ENCODE measurements at places on chromosomes 1 and 21.
A peak's percentile ranks its signal among the peaks of the same experiment; 100 is the strongest.

GRCh38 chr1:94553323-94553730 is 11.8 kb upstream of the F3 start:
- DNase-seq = no peak

DNA sequence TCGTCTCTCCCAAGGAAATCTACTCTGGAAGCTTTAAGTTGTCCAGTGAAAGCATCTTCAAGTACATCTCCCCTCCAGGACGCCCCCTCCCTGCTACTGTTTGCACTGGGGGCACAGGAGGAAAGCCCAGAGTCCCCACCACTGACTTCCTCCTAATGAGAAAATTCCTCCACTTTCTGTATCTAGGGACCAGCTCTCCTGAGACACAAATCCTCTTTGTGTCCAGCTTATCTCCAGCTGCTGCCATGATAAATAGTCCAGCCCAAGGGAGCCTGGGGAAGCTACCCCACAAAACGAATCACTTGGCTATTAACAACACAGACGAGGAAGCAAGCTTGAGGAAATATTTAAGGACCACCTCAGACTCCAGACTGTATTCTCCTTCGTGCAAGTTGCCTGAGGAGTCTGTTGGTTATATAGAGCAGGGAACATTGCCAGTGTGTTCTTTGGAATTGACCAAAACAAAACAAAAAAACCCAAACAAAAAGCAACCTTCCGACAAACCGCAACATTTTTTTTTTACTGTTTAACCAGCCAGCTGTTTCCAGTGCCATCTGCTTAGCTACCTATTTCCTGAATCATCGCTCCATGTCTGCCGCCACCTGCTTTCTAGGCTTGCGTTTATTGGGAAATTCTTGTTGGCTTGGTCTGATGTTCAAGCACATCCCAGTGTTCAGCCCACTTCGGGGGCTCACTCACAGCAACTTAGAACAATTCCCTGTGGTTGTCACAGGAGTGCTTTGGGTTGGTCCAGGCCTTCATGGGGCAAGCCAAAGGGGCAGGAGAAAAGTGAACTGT is 7.7 kb downstream of the C1orf226 start:
- DNase-seq = peak; percentile 78

GRCh38 chr1:218299416-218299815 is 14.3 kb downstream of the RRP15 start:
- DNase-seq = peak; percentile 75

- no peak for DNase-seq
These were observed 543 bp downstream of the TMEM9 start for GRCh38 chr1:201153474-201154388.

DNA sequence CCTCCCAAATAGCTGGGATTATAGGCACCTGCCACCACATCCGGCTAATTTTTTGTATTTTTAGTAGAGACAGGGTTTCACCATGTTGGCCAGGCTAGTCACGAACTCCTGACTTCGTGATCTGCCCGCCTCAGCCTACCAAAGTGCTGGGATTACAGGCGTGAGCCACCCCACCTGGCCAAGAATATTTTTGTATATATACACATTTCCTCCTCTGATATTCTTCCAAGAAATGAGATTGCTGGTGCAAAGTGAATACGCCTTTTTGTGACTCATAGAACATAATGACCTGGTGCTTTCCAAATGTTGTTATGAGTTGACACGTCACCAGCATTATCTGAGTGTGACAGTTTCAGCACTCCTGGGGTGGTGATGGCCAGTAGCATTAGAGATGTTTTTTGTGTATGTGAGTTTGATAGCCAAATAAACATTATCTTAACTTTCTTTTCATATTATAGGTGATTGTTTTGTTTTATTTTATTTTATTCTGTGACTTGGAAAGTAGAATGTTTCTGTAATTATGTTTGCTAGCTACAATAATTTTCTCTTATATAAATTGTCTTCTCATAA is 54.9 kb downstream of the KCNK1 start:
- DNase-seq = peak; percentile 56

DNA sequence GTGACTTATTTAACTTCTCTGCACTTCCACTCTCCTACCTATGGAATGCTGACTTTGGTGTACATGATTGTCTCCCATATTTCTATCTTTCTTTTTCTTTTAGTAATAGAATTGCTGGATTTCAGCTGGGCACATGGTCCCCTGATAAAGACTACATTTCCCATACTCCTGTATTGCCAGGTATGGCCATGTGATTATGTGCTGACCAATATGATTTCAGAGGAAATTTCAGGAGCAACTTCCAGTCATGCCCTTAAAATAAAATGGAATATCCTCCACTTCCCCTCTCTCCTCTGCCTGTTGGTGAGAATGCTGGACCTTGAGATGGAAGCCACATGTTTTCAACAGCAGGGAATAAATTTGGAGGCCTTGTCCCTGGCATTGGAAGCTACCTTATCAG is 130.7 kb upstream of the IGSF21 start:
- no peak for DNase-seq

GRCh38 chr1:156669794-156670193 is 7.4 kb downstream of the NES start:
- no peak for DNase-seq

GRCh38 chr1:44827197-44828002 is 15.7 kb downstream of the PTCH2 start:
- DNase-seq = no peak

- no peak for DNase-seq
These were observed 346.8 kb downstream of the RRAGC start for GRCh38 chr1:38512789-38513188.

DNA sequence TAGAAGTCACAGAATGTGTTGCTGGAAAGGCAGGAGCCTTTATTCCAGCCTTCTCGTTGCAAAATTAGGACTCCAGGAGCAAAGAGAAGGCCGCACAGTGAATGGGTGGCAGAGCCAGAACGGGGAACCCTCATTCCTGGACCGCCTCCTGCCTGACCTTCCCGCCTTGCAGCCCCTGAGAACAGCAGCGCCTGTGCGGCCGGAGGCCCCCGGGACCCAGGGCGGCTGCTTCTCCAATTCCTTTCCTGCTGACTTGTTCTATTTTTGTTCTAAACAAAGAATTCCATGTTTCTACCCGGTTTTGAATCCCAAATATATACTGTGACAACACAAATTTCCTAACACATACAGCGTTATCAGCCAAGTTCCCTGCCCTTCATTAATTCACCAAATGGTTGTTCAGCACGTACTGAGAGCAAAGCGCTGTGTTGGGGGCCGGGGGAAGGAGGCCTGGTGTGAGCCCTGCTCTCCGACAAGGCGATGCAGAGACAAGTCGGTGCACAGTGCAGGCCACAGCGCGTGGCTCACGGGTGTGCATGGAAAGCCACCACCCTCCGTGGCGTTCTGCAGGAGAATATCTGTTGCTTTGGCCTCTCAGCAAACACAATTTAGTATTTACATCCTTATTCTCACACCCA is 31.9 kb upstream of the COL6A2 start:
- no peak for DNase-seq

DNA sequence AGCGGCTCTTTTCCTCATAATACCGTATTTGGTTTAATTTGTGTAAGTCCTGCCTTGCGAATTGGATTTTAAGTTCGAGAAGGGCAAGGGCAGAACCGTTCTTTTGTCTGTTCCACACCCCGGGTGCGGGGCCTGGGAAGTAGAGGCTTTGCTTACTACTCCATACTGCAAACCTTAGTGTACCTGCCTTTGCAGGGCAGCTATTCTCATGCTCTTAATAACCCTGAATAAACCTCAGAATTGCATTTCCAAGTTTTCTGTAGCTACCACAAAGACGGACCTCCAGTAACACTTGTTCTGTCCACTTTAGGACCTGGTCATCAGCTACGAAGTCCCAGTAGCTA is 657 bp upstream of the HNRNPU start:
- no peak for DNase-seq

GRCh38 chr1:7942214-7942921 is 1.7 kb upstream of the TNFRSF9 start:
- peak; percentile 48 for DNase-seq

GRCh38 chr21:38208118-38208517 is 48.7 kb upstream of the KCNJ15 start:
- DNase-seq = no peak

- DNase-seq = no peak
These were observed 41.4 kb downstream of the RGS5 start for GRCh38 chr1:163161337-163161736.

DNA sequence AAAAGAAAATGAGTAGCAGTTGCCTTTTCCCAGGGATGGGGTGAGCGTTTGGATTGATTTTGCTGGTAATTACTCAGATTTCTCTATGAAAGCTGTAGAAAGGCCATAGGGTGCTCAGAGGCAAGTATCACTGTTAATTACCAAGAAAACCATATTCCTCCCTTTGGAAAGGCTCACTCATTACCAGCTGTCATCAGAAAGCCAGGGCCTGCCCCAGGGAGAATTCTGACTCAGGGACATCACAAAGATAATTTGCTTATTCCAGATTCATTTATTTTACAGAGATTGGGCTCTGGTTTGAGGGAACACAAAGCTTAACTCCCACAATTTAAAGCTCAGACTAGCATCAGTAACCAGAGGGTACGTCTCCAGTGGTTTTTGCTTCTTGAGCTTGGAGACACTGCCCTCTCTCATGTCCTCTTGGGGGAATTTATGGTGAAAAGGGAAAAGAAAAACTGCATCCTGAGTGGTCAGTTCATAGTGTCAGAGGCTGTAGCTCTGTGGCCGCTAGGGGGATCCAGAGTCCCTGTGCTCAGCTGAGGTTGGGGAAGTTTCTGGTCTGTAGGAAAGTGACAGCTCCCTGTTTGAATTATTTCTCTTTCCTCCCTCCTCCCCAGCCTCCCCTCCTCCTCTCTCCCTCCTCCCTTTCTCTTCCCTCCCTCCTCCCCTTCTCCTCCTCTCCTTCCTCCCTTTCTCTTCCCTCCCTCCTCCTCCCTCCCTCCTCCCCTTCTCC is 204.3 kb downstream of the KCNJ6 start:
- peak; percentile 85 for DNase-seq

GRCh38 chr1:205792961-205793673 is 17.8 kb upstream of the RAB29 start:
- no peak for DNase-seq

- DNase-seq = no peak
These were observed 72.5 kb upstream of the PAXBP1 start for GRCh38 chr21:32844076-32844475.

GRCh38 chr1:194227161-194227560 is 1040.7 kb upstream of the B3GALT2 start:
- DNase-seq = no peak

DNA sequence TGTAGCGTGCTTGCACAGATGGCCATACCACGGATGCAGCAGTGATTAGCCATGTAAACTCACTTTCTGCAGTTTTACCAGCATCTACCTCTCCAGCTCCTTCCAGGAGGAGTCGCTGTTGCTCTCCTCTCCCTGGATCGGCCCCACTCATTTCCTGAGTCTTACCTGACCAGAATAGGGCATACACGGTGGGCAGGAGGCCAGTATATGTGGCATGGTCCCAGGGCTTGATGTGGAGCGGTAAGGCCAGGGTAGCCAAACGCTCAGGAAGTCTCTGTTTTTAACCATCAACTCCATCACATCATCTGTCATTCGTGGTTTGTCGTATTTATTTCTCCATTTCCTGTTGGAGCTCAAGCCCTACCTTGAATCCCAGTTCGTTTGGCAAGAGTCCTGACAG is 163.4 kb upstream of the USP24 start:
- peak; percentile 54 for DNase-seq

- DNase-seq = peak; percentile 9
These were observed 80.1 kb downstream of the BACH1 start for GRCh38 chr21:29378832-29379231.

- DNase-seq = peak; percentile 60
These were observed 150.5 kb downstream of the DPYD start for GRCh38 chr1:97770376-97770775.

GRCh38 chr21:32726839-32727686 is 750 bp downstream of the SYNJ1 start:
- DNase-seq = peak; percentile 32

DNA sequence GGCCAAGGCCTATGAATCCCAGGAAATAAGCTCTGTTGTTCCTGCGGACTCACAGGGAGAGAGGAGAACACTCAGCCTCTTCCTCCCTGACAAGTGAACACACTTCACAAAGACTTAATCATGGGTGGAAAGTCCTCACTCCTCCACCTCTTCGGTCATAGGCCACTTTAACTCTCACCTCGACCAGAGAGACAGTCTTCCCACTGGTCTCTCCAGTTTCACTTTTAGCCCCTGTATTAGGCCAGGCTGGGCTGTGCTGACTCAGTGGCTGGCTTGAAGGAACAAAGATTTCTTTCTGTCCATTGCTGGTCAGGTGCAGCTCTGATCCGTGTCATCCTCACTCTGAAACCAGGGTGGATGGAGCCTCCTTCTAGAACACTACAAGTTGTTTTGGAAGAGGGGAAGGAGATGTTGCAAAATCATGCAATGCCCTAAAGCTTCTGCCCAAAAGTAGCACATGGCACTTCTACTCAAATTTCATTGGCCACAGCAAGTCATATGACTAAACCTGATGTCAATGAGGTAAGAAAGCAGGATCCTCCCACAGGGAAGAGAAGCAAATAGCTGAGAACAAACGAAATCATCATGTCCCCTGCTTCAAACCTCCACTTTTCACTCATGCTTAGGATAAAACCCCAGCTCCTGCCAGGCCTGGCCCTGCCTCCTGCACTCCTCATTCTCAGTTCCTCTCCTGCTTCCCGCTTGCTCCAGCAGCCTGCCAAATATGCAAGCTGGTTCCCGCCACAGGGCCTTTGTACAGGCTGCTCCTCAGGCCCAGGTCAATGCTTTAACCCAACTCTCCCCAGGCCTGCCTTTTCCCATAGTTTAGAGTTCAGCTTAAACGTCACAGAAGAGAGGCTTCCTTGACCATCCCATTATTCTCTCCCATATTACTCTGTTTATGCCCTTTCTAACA is 150.5 kb upstream of the RUNX3 start:
- DNase-seq = peak; percentile 26

DNA sequence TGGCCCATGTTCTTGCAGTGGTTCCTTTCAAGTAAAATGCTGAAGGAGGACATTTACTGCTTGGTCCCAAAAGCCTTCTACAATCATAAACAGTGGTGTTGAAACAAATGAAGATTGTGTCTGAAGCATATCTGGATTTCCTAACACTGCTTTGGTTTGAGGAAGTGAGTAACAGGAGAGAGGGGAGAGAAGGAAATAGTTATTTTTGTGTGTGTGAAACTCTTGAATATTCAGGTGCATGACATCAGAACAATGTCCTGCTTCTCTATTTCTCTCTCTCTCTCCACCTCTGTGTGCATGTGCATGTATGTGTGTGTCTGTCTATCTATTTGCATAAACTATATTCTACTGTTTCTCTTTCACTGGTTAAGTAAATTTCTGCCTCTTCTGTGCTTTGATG is 61.4 kb upstream of the TNFSF18 start:
- peak; percentile 70 for DNase-seq
